SJSA1 (cell line): ENCODE measurements at places on chromosomes 2 and 18.

GRCh38 chr2:28352104-28352503, 40.6 kb upstream of the FOSL2 start:
- DNase-seq, result peak; percentile 37

GRCh38 chr2:190443778-190444481, 35.8 kb downstream of the MFSD6 start:
- DNase-seq, result no peak

GRCh38 chr2:220935789-220936321, 636.2 kb downstream of the EPHA4 start:
- DNase-seq, result no peak

GRCh38 chr2:178018141-178018540, 54.4 kb downstream of the PDE11A start:
- DNase-seq, result no peak

GRCh38 chr2:126638746-126639145, 17.2 kb upstream of the GYPC start:
- DNase-seq, result no peak

DNA sequence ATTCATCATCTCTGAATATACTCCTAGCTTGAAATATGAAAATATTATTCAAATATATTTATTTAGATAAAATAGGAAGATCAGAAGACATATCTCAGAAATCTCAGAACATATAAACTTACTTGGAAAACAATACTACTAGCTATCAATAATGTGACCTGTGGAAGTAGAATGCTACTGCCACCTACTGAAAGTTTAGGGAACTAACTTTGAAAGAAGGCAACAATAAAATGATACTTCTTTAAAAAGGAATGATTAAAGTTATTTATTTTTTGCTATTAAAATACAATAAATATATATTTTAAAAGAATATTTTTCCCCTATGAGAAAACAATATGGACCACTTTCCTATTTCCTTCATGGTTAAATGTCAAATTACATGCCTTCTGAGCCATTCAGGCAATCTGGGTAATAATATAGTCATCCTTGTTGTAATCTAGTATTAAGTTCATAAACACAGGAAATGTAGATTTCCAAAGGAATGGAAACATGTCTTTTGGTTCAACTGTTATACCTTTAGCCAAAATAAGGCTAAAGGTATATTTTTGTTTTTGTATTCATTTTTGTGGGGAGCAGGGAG, 26.0 kb downstream of the ACADL start:
- DNase-seq, result no peak

DNA sequence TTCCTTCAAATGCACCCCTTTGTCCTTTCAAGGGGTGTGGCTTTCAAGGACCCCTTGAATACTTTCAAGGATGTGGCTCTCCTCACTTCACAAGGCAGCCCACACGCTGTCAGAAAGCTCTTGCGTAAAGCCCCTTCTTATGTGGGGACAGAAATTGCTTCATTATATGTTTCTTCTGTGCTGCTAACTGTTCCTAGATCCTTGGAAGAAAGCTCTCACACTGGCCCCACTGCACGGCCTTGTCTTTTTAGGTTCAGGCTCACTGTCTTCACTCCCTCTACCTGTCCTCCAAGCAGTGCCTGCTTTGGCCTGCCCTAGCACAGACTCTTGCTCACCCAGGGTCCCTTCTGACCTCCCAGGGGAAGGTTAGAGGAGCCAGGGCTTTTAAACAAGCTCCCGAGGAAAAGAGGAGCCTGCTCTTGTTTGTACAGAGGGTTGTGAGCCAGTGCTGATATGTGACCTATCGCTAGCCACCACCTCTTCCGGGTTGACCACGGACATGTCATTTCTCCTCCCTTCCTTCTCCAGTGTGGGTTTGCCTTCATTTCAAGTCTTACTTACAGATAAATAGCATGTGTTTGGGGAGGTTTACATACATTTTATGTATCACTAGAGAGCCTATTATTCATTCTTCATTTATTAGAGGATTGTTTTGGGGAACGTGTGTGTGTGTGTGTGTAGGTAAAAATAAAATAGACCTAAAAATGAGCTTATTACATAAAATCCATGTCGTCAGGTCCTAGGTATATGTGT, 94.7 kb downstream of the RTN4 start:
- no peak for DNase-seq

DNA sequence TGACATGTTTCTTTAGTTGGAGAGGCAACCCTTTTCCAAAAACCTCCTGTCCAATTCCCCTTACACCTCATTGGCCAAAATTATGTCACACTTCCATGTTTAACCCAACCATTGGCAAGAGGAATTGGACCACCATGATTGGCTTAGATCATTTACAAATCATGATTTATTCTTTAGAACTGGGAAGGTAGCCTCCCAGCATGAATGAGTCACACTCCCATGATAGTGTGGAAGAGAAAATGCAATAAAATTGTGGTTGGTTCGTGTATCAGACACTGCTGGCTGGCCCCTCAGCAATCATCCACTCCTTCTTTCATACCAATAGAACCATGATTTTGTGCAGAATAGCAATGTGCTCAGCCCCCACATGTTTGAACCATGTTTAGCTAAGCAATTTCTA, 156.6 kb upstream of the ACVR2A start:
- DNase-seq, result no peak

DNA sequence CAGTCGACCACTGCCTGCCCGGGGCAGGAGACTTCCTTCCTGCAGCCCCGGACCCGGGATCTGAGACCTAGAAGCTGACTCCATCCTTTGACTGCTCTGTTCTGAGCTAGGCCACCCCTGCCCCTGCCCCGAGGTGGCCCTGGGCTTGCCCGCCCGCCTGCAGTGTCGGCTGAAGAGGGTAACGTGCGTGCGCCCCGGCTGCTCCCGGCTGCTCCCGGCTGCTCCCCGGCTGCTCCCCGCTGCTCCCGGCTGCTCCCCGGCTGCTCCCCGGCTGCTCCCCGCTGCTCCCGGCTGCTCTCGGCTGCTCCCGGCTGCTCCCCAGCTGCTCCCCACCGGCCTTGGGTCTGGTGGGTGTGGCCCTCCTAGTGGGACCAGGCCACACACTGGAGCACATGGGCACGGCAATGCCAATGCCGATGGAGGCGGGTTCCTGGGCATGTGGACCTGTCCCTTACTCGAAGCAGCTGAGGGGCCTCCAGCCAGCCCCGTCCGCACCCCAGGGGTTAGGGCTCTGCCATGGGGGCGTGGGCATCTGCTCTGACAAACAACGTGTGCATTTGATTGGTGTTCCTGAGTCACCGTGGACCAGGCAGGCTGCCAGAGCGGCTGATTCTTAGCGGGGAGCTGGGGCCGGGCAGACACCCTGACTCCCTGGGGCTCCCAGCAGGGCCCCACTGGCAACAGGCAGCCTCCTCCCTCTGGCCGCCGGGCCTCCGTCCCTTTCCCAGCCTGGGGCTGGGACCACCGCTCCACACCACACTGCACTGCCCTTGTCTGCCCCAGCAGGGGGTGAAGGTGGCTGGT, 2.0 kb upstream of the GAL3ST2 start:
- DNase-seq, result peak; percentile 52

GRCh38 chr2:168939918-168940317, 38.8 kb downstream of the G6PC2 start:
- DNase-seq, result no peak

DNA sequence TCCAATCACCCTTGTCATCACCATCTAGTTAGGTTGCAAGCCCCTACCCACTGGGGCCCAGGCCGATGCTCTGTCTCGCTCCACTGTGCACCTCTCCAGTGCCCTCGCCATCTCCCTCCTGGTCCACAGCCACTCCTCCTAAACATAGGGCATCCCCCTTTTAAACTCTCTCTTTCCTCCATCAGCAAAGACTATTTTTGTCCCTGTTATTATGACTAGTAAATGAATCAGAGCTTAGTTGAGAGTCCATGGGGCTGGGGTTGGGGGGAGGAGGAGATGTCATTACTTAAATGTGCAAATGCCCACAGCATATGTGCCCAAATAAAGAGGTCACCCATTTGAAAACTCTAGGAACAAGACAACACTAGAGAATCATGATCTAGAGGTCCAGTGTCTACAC, 167.4 kb downstream of the TRABD2A start:
- no peak for DNase-seq

DNA sequence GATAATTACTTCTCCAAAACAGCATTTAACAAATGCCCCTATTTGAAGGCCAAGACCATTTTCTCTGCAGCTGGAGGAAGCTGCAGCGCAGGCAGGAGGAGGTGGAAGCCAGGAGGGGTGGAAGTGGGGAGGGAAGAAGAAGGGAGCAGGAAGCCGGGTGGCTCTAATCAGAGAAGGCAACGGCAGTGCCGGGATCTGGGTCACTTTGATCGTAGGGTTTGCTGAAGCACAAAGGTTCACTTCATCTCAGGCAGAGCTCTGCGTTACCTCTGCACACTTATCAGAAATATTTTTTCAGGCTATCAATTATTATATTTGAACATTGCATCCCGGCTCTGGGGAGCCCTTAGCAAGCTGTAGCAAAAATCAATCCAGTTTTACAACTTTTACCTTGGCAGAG, 315.8 kb upstream of the POU3F3 start:
- no peak for DNase-seq

DNA sequence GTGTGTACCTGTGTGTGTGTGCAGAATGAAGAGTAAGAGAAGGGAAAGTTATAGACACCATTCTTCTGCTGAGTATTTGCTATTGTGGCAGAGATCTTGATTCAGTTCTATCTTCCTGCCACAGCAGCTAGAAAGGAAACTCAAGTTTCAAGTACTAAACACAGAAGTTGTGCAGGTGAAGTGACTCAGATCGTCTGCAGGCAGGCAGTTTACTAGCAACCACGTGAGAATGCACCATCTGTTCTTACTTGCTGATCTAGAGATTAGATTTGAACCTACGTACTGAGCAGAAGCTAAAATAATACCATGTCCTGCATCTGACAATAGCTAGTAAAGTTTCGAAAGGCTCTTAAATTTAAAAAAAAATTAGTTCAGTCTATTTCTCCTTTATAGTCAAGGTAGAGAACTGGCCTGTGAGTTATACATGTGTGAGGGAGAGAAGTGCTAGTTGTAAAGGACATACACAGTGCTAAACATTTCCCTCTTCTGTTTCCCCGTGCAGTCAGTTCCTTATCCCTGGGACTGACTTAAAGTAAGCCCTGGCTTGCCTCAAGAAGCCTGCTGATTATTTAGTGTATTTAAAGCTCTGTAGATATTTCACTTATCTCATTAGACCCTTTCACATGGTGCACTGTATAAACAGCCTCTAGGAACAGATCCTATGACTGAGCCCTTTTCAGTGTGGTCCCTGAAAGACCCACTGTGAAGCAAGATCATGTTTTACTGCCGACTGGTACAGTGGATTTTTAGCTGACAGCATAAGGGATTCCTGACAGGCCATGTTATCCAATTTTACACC, 45.0 kb downstream of the SLC38A11 start:
- no peak for DNase-seq

DNA sequence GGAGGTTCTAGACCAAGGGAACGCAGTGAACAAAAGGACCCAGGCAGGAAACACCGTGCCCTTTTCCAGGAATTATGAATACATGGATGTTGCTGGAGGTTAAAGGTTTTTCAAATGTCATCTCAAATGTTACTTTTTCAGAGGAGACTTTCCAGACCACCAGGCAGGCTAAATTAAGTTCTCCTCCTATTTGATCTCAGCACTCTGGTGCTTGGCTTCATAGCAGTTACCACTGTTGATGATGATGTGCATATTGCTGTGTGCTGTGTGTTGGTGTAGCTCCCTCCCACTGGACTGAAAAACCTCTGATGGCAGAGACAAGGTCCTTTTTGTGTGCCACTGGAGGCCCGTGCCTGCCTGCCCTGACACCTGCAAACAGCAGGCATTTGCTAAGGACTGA, 137.3 kb upstream of the PTPRM start:
- DNase-seq, result no peak
